Activated CD4-positive, alpha-beta T cell treated with anti-CD3 and anti-CD28 coated beads, Interleukin-2, amount 10 ng/mL, durations not matched to agents 24 days and 14 days (primary cell): ENCODE measurements at places on chromosomes 12 and 14. TPM values are rescaled to one million over a fixed set of nuclear protein-coding genes. Genes with fewer than 3 reads are reported as not detected.
A peak's percentile ranks its signal among the peaks of the same experiment; 100 is the strongest.

- no peak overlapping the region for H3K4me3 ChIP-seq
- no peaks in the 10 kb centered on the region for H3K36me3 ChIP-seq
- H3K4me1 ChIP-seq = no peaks in the 10 kb centered on the region
- H3K27ac ChIP-seq = no peak overlapping the region
- H3K27me3 ChIP-seq = peaks cover 37% of the 10 kb centered on the region
Measured at GRCh38 chr14:106564058-106564643, 1037.8 kb downstream of the TMEM121 start.

- H3K36me3 ChIP-seq = no peaks in the 10 kb centered on the region
- no peak overlapping the region for H3K4me3 ChIP-seq
- peaks cover 9% of the 10 kb centered on the region for H3K4me1 ChIP-seq
- H3K27me3 ChIP-seq = peaks cover 52% of the 10 kb centered on the region
- H3K27ac ChIP-seq = no peak overlapping the region
- no peak for DNase-seq
Measured at GRCh38 chr12:21939435-21939834, 1.8 kb downstream of the ABCC9 start.

DNA sequence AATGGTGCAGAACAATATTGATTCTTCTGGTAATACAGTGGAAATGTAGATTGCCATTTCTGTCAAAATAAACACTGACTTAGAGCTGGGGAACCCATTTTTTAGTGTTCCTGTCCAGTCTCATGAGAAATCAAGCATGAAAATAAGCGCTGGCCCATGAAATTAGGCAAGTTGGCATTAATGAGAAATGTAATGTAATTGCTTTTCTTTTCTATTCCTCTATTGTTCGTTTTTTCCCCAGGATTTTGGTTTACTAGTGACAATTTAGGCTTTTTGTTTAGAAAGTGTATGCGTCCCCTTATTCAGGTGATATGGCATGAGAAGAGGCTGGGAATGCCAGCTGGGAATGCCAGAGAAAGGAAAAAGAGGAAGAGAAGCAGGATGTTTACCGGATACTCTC, 64.4 kb upstream of the KICS2 start:
- no peaks in the 10 kb centered on the region for H3K4me1 ChIP-seq
- H3K36me3 ChIP-seq = no peaks in the 10 kb centered on the region
- H3K4me3 ChIP-seq = no peak overlapping the region
- DNase-seq = no peak
- no peaks in the 10 kb centered on the region for H3K27me3 ChIP-seq

GRCh38 chr12:99110868-99111267, 465.8 kb downstream of the APAF1 start:
- no peak for DNase-seq
- H3K27me3 ChIP-seq = no peaks in the 10 kb centered on the region
- H3K27ac ChIP-seq = no peak overlapping the region
- no peak overlapping the region for H3K4me3 ChIP-seq

GRCh38 chr12:12319451-12320183, 30.4 kb downstream of the MANSC1 start:
- H3K27me3 ChIP-seq = peaks cover 7% of the 10 kb centered on the region
- H3K4me1 ChIP-seq = no peaks in the 10 kb centered on the region
- no peak overlapping the region for H3K27ac ChIP-seq
- DNase-seq = no peak

DNA sequence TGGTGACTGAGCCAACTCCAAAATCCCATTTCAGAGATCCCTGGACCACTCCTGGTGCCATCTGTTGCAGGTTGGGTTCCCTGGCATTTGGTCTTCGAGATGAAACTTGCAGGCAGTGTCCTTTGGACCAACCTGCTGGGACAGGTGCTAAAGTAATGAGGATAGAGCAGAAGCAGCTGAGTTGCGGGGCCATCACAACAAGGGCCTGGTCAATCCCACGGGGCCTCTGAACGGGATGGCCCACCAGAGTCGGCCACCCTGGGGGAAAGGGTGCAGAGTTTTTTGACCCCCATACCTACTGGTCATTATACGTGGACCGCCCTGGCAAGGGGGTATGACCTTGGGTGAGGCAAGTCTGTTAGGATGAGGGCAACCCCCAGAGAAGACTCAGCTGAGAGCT, 39.3 kb downstream of the DLK1 start:
- no peak overlapping the region for H3K4me3 ChIP-seq
- peaks cover 2% of the 10 kb centered on the region for H3K27me3 ChIP-seq
- no peak overlapping the region for H3K27ac ChIP-seq
- H3K4me1 ChIP-seq = no peaks in the 10 kb centered on the region
- DNase-seq = no peak

GRCh38 chr12:6943722-6944380, at the start of the genes C12orf57 and RNU7-1:
Gene C12orf57, plus strand, starts transcription at chr12:6944022. Its CDS starts 100 bp downstream, at chr12:6944122.
Gene RNU7-1, plus strand, starts transcription at chr12:6943816.
- H3K4me1 ChIP-seq = peaks cover 58% of the 10 kb centered on the region
- DNase-seq = peak; percentile 93
- H3K4me3 ChIP-seq = peak within 1 kb of the TSS; percentile 93
- no peaks in the 10 kb centered on the region for H3K27me3 ChIP-seq
- peak within 1 kb of the TSS; percentile 98 for H3K27ac ChIP-seq

DNA sequence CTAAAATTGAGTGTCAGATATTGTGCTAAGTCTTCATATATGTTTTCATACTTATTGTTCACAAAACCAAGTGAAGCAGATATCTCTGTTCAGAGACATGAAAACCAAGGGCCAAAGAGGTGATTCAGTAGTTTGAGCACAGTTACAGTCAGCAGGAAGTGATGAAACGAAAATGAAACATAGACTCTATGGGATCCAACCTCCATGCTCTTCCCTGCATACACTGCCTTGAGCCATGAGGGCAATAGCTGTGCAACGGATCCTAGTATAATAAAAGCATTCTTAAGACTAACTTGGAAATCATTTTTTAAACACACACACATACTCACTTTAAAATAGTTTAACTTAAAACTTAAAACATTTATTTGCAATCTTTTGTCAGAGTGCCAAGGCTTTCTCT, 27.9 kb downstream of the ESR2 start:
- peak overlapping the region; percentile 56 for H3K27ac ChIP-seq
- peaks cover 7% of the 10 kb centered on the region for H3K36me3 ChIP-seq
- peak; percentile 63 for DNase-seq
- peak overlapping the region; percentile 16 for H3K4me3 ChIP-seq

DNA sequence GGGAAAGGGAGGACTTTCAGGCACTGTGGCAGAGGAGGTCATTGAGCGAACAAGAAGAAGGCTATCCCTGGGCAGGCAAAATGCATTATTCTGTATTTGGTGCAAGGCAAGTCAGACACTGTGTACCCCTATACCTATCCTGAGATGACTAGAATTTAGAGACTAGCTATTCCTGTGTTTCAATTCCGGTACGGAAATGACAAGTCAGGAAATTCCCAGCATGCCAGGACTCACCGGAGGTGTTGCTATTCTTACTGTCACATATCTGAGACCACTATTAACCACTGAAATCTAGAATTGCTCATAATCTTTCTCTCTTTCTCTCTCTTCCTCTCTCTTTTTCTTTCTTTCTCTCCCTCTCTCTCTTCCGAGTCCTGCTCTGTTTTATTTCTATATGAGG, 297.1 kb downstream of the PDZRN4 start:
- no peaks in the 10 kb centered on the region for H3K27me3 ChIP-seq
- no peak for DNase-seq
- no peaks in the 10 kb centered on the region for H3K4me1 ChIP-seq
- H3K27ac ChIP-seq = no peak overlapping the region

- H3K27me3 ChIP-seq = no peaks in the 10 kb centered on the region
- peaks cover 70% of the 10 kb centered on the region for H3K36me3 ChIP-seq
- peak overlapping the region; percentile 9 for H3K4me3 ChIP-seq
Measured at GRCh38 chr14:65461730-65462129, 49.2 kb downstream of the FUT8 start.

DNA sequence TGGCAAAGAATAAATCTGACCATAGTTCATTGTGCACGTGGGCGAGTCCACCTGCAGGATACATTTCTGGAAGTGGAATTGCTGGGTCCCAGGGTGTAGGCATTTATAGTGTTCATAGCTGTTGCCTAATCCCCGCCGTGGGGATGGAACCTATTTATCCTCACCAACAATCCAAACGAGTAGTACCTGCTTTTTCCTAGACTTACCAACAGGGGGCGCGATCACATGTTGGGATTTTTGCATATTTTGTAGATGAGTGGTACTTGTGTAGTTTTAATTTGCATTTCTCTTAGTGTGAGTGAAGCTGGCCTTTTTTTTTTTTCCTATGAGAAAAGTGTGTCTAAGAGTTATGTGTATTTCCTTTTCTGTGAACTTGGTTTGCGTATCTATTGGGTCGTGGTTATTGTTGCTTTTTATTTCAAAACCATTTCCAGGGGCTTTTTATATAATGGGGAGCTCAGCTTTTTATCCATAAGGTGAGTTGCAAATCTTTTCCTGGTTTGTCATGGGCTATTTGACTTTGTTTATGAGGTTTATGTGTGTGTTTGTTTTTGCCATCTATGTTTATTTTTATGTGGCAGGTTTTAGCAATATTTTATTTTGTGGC, 67.2 kb downstream of the CCDC92 start:
- H3K27ac ChIP-seq = no peak overlapping the region
- no peaks in the 10 kb centered on the region for H3K36me3 ChIP-seq
- H3K4me3 ChIP-seq = no peak overlapping the region
- peak; percentile 90 for DNase-seq
- H3K4me1 ChIP-seq = peaks cover 7% of the 10 kb centered on the region

DNA sequence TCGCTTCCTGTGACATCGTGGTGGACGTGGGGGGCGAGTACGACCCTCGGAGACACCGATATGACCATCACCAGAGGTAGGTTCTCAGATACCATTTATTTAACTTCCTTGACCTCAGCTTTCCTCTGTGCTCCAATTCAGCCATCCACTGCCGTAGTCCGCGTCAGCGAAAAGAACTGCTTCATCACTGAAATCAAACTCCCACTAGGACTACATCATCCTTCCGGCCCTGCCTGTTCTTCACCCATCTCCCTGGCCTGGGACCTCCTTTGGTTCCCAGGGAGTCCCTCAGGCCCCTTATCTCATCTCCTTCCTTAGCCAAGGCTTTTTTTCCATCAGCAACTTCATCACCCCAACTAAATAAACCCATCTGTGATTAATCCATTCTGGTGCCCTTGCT, 692 bp downstream of the MYG1 start:
- H3K4me1 ChIP-seq = peaks cover 52% of the 10 kb centered on the region
- peak overlapping the region; percentile 91 for H3K27ac ChIP-seq
- peaks cover 64% of the 10 kb centered on the region for H3K36me3 ChIP-seq
- peak overlapping the region; percentile 94 for H3K4me3 ChIP-seq
- no peak for DNase-seq

GRCh38 chr12:43812926-43813325, 6.8 kb upstream of the TWF1 start:
- no peak overlapping the region for H3K27ac ChIP-seq
- peaks cover 3% of the 10 kb centered on the region for H3K4me1 ChIP-seq
- no peak for DNase-seq
- no peak overlapping the region for H3K4me3 ChIP-seq

DNA sequence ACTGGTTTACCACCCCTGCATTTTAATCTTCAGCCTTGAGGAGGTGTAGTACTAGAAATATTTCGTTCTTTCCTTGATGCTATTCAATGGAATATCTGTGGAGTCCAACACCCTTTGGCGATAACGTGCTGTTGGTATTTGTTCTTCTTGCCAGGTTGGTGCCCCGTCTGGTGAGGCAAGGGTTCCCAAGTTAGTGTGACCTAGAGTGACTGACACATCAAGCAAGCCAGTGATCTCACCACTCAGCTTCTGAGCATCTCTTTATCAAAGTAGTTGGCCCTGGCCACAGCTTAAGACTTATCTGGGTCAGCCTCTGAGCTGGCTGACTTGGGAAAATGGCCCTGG, 60.2 kb downstream of the PLXNC1 start:
- peaks cover 35% of the 10 kb centered on the region for H3K36me3 ChIP-seq
- H3K4me3 ChIP-seq = peak overlapping the region; percentile 84
- peak; percentile 74 for DNase-seq
- no peaks in the 10 kb centered on the region for H3K27me3 ChIP-seq
- peak overlapping the region; percentile 95 for H3K27ac ChIP-seq

GRCh38 chr12:16610001-16610585, 4.1 kb upstream of the LMO3 start:
- no peak overlapping the region for H3K4me3 ChIP-seq
- DNase-seq = no peak
- no peaks in the 10 kb centered on the region for H3K36me3 ChIP-seq
- H3K27me3 ChIP-seq = peaks cover 42% of the 10 kb centered on the region
- peaks cover 6% of the 10 kb centered on the region for H3K4me1 ChIP-seq

DNA sequence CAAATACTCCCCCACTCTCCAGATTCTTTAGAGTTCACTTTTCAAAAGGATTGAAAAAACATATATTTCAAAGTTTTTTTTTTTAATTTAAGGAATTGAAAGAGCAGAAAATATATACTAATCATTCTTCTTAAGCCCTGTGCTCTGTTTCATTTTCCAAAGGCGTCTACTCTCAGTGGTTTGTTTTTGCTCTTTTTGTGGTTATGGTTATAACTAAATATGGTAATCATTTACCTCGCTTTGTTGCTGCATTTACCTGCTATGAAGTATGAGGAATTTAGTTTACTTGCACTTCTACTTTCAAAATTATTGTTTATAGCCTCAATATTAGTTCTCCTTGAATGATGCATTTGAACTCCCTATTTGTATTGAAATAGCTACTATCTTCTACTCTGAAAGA, 55.9 kb upstream of the LRRK2 start:
- H3K27me3 ChIP-seq = peaks cover 26% of the 10 kb centered on the region
- H3K4me3 ChIP-seq = peak overlapping the region; percentile 57
- peak overlapping the region; percentile 63 for H3K27ac ChIP-seq
- no peaks in the 10 kb centered on the region for H3K36me3 ChIP-seq

DNA sequence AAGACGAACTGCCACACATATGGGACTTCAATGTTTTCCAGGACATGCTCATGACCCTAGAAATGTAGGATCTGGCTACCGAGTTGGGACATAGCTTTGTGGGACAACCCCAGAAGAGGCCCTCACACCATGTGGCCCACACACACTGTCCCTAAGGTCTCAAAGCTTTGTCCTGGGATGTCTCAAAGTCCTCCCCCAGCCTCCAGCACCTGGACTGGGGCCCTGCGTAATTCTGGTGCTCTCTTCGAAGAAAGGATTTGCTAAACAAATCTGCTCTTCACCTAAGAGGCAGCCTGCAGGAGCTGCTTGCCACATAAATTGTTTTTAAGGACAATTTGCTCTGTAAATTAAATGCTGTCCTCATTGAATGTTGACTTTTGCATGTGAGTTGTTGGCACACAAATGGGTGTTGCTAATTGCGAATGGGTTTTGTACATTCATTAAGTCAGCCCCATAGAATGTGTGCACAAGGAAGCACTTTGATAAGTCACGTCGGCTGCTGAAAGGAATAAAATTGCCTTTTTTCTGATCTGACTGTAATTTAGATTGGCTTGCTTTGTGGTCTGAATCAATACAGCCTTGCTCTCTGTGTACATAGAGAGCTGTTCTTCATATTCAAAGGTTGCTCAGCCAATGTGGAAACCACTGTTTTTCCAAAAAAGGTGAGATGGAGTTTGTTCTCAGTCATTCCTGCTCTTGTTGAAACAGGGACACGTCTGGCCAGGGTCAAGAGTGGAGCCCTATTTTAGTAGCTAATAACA, 161.6 kb upstream of the PWP1 start:
- DNase-seq = no peak
- H3K36me3 ChIP-seq = peaks cover 21% of the 10 kb centered on the region
- H3K27ac ChIP-seq = no peak overlapping the region
- peaks cover 2% of the 10 kb centered on the region for H3K4me1 ChIP-seq
- H3K27me3 ChIP-seq = no peaks in the 10 kb centered on the region
- no peak overlapping the region for H3K4me3 ChIP-seq

The GYS2 gene
- 0.17 TPM in 1 of 2 replicates, not detected in the other for total RNA-seq

The GRIP1 gene
- total RNA-seq = 0.26 and 0.40 TPM in 2 replicates

The IL22 gene
- total RNA-seq = 2.4 and 3.1 TPM in 2 replicates

The RPS6KL1 gene
- total RNA-seq = 7.0 and 9.6 TPM in 2 replicates

The GNG2 gene
- 104 and 105 TPM in 2 replicates for total RNA-seq

The SLC38A4 gene
- total RNA-seq = not detected in 2 replicates

The RIPK3 gene
- total RNA-seq = 12.0 and 13.9 TPM in 2 replicates

The CIPC gene
- 12.7 and 14.0 TPM in 2 replicates for total RNA-seq
